Brain (organoid and tissue), 16 donors: ENCODE measurements at places on chromosomes 1 and 21. TPM values are rescaled to one million over a fixed set of nuclear protein-coding genes. Genes with fewer than 3 reads are reported as not detected.

The SPRR3 gene
- polyA plus RNA-seq, result not detected

The IPP gene
- 17.2 TPM for polyA plus RNA-seq

The ACKR1 gene
- 10.7 TPM for polyA plus RNA-seq

The TMCC2 gene
- polyA plus RNA-seq, result 106 TPM

The OR11L1 gene
- polyA plus RNA-seq, result not detected

The CRP gene
- polyA plus RNA-seq, result not detected

The CYYR1 gene
- polyA plus RNA-seq, result 3.0 TPM

The CD1C gene
- polyA plus RNA-seq, result not detected

The SMCP gene
- polyA plus RNA-seq, result not detected

The LAMC1 gene
- 33.5 TPM for polyA plus RNA-seq

The FCRL2 gene
- polyA plus RNA-seq, result not detected

The YARS1 gene
- polyA plus RNA-seq, result 150 TPM

The SLC22A15 gene
- 2.8 TPM for polyA plus RNA-seq

The BROX gene
- polyA plus RNA-seq, result 13.8 TPM

The TGFB2 gene
- polyA plus RNA-seq, result 7.8 TPM

The MANEAL gene
- 98.9 TPM for polyA plus RNA-seq

The C8A gene
- polyA plus RNA-seq, result not detected

The RIMS3 gene
- 135 TPM for polyA plus RNA-seq

The SPATA1 gene
- polyA plus RNA-seq, result not detected

The SH2D2A gene
- 0.36 TPM for polyA plus RNA-seq

The BSND gene
- polyA plus RNA-seq, result 0.08 TPM

The GPR37L1 gene
- 32.7 TPM for polyA plus RNA-seq

The LCE1A gene
- not detected for polyA plus RNA-seq

The ERMAP gene
- 4.9 TPM for polyA plus RNA-seq

The TAS1R3 gene
- 0.24 TPM for polyA plus RNA-seq

The GNPAT gene
- polyA plus RNA-seq, result 47.0 TPM

The ESRRG gene
- 4.4 TPM for polyA plus RNA-seq

The ATF3 gene
- 12.3 TPM for polyA plus RNA-seq

The LRRC39 gene
- not detected for polyA plus RNA-seq

The RBM11 gene
- polyA plus RNA-seq, result 2.9 TPM

The GBP5 gene
- 0.17 TPM for polyA plus RNA-seq

The SPRR2D gene
- polyA plus RNA-seq, result not detected

The COL8A2 gene
- polyA plus RNA-seq, result 1.8 TPM

The SLAMF1 gene
- not detected for polyA plus RNA-seq

The NTNG1 gene
- 1.3 TPM for polyA plus RNA-seq

The KRTAP19-3 gene
- polyA plus RNA-seq, result not detected

The AGTRAP gene
- 50.0 TPM for polyA plus RNA-seq

The KIF17 gene
- 12.0 TPM for polyA plus RNA-seq

The LAMTOR2 gene
- polyA plus RNA-seq, result 126 TPM

The PLA2G2D gene
- not detected for polyA plus RNA-seq

The RGS13 gene
- polyA plus RNA-seq, result not detected

The TMCO2 gene
- not detected for polyA plus RNA-seq

The OR6N1 gene
- not detected for polyA plus RNA-seq

The HOOK1 gene
- 3.7 TPM for polyA plus RNA-seq

The TMEM81 gene
- 5.9 TPM for polyA plus RNA-seq

The PGBD5 gene
- 38.5 TPM for polyA plus RNA-seq

The BSDC1 gene
- polyA plus RNA-seq, result 121 TPM

The LGR6 gene
- 0.66 TPM for polyA plus RNA-seq

The LRRN2 gene
- polyA plus RNA-seq, result 9.2 TPM

The ZYG11B gene
- polyA plus RNA-seq, result 12.7 TPM

The F5 gene
- 0.83 TPM for polyA plus RNA-seq
